ENCODE measurements at places on chromosomes 3 and 15.

GRCh38 chr3:52404391-52404790, 40.5 kb downstream of the SEMA3G start:
- no peak for DNase-seq

DNA sequence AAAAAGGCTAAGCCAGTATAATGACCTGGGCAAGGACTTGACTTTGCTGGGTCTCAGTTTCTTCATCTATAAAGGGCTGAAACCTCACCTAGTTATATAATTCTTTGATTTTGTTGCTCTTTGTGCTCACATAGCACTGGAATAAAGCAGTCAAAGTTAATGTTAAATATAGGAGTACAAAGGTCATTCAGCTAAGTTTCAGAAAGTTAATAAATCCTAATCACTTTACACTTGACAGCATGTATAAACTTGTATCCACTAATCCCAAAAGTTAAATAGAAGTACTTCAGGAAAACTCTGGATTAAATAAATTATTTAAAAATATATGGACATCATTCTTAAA, 33.9 kb downstream of the PLCL2 start:
- no peak for DNase-seq

GRCh38 chr3:146781059-146781458, 175.9 kb upstream of the PLSCR5 start:
- DNase-seq: no peak

DNA sequence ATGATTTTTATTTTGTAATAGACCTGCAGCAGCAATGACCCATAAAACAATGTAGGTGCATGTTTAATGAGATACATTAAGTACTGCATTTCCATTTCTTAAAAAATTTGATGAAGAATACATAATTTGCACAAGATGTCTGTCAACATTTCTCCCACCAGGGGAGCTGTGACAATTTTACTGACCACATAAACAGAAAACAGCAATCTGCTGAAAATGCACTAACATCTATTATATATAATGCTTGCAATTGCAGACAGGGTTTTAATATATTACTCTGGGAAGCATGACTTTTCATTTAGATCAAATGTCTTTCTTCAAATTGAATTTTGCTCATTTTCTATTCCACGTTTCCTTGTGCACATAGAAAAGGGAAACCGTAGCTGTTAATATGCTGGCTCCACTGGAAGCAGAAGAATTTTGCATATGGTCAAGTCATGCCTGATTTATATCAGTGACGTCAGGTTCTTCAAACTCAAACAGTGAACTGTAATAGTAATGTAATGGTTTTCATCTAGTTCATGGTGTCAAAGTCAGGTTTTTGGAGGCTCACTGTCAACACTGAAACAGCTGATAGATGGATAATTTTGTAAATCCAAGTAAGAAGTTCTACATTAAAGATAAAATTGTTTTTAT, 79.8 kb upstream of the IGF1R start:
- no peak for DNase-seq

GRCh38 chr3:104526901-104527401, 839.8 kb upstream of the ALCAM start:
- DNase-seq: no peak

DNA sequence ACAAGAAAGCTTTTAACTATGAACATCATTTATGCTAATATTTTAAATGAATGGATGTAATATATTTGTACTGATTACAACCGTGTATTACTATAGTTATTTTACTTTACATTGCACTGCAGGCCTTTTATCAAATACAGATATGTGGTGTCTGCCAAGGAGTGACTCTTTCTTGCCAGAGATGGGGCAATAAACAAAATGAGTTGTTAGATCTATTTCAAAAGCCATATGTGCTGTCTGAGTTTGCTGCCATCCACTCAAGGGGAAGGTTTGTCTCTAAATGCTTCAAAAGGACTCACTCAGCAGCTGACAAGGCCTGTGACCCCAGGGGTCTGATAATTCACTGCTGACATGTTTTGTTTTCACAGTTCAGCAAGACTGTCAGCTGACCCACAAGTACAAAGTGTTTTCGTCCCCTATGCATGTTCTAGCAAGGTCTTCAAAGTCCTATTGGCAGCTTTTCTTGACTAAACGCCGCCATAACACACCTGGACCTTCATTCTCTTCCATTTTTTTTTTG, 41.3 kb upstream of the ZBED2 start:
- DNase-seq: no peak

DNA sequence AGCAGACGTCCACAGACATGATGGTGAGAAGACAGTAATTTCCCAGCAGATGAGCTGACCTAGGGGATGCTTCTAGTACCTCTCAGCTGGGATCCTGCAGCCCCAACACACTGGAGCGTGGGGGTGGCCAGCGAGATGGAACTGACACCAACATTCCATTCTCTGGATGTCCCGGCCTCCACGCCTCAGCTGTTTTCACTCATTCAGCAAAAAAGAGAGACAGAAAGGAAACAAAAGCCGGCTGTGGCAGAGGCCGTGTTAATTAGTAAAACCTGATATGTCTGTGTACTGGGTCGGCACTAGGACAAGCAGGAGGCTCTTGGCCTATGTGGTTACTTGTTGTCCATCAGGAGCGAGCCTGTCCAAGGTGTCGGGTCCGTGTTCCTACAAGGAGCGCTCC, 82.6 kb upstream of the MYZAP start:
- DNase-seq: no peak

GRCh38 chr3:110267304-110267845, 804.2 kb upstream of the NECTIN3 start:
- no peak for DNase-seq

DNA sequence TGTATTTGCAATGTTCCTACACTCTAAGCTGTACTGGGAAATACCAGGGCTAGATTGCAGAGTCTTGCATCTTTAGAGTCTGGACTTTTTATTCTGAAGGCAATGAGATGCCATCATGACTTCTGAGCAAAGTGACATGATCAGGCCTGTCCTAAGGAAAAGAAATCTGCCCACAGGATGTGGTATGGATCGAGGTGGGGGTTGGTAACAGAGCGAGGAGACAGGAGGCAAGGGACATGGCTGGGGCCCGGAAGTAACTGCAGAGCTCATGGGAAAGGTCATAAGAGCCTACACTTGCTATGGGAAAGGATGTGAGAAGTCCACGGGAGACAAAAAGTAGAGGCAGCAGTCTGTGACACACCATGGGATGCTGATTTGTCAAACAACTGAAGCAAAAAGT, 121.5 kb downstream of the OXNAD1 start:
- no peak for DNase-seq

DNA sequence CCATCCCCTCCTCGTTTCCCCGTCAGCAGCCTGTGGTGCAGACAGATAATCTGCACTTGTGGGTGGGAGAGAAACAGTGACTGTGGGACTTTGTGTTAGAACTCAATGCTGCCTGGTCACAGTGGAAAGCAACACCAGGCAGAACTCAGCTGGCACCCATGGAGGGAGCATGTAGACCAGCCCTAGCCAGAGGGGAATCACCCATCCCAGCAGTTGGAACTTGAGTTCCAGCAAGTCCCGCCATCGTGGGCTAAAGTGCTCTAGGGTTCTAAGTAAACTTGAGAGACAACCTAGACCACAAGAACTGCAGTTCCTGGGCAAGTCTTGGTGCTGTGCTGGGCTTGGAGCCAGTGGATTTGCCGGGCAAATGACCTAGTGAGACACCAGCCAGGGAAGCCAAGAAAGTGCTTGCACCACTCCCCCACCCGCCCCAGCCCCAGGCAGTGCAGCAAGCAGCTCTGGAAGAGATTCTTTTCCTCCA, 24.4 kb downstream of the ISG20 start:
- no peak for DNase-seq

GRCh38 chr15:99209326-99209725, 40.1 kb downstream of the TTC23 start:
- no peak for DNase-seq

DNA sequence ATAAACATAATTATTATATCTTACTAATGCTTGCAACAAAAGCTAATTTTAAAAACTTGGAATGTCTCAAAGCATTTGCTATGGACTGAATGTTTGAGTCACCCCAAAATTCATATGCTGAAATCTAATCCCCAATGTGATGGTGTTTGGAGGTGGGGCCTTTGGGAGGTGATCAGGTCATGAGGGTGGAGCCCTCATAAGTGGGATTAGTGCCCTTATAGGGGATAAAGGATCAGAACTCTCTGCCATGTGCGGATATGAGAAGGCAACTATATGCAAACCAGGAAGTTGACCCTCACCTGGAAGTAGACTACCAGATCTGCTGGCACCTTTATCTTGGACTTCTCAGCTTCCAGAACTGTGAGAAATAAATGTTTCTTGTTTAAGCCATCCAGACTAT, 137.7 kb downstream of the LIPC start:
- no peak for DNase-seq

GRCh38 chr15:99755692-99756409, 22.6 kb upstream of the LYSMD4 start:
- DNase-seq: peak; percentile 53

DNA sequence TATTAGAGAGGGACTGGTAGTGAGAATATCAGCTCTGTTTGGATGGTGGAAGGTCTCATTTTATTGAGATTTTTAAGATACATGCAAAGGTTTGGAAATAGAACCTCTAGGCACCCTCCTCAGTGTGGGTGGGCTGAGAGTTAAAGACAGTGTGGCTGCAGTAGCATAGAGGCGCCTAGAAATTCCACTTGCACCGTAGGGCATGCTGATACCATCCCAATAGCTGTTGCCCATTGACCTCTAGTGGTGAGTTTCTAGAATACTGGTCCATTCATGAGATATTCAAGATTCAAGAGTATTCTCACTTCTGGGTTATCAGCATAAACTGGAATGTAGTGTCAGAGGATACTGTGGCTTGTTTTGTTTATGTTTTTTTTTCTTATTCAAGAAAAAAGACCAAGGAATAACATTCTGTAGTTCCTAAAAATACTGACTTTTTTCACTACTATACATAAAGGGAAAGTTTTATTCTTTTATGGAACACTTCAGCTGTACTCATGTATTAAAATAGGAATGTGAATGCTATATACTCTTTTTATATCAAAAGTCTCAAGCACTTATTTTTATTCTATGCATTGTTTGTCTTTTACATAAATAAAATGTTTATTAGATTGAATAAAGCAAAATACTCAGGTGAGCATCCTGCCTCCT, 87.2 kb downstream of the TGFBR2 start:
- DNase-seq: peak; percentile 68

- no peak for DNase-seq
Observed at GRCh38 chr15:90991587-90992285, 2.6 kb downstream of the PRC1 start.

GRCh38 chr15:77221174-77221573, 150.3 kb upstream of the TSPAN3 start:
- no peak for DNase-seq

DNA sequence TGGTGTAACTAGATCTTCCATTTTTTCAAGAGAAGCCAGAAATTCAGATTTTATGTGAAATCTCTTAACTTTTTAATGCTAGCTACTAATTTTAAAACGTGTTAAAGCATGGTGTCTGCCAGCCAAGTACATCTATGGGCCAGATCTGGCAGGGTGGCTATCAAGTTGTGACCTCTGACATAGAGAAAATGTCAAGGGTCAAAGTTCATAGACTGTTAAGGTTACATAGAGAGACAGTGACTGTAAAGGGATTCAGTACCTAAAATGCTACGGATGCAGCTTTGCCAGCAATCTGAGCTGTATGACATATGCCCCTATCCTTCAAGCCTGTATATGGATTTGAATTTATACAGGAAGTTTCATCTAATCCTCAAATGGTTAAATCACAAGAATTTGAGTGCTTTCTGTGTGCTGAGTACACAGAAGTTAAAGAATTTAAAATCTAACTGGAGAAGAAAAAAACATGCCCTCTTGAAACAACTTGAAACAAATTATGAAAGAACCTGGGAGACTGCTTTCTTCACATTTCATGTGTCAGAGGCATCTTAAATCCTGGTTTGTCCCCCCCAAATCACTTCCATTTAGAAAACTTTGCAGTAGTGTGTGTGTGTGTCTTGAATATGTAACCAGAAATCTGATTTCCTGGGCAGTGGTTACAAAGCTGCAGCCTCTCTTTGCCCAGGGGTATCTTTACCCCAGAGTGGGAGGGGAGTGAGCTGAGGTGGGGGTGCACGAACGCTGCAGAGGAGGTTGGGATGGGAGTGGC, 895 bp upstream of the ARHGAP31 start:
- no peak for DNase-seq

DNA sequence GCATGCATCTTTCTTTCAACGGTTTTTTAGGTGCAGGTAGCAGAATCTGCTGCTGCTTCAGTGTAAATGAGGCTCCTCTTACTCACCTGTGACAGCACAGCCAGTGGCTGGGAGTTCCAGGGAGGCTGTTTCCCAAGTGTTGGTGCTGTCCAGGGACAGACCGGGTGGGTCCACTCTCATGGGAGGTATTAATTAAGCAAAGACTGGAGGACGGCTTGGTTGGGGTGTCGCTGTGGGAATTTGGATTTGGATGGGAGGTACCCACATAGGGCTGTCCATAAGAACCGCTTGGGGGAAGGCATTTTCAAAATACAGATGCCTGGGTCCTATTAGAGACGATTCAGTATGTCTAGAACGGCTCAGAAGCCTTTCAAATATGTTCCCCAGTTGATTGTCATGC, 42.9 kb downstream of the SV2B start:
- DNase-seq: no peak

DNA sequence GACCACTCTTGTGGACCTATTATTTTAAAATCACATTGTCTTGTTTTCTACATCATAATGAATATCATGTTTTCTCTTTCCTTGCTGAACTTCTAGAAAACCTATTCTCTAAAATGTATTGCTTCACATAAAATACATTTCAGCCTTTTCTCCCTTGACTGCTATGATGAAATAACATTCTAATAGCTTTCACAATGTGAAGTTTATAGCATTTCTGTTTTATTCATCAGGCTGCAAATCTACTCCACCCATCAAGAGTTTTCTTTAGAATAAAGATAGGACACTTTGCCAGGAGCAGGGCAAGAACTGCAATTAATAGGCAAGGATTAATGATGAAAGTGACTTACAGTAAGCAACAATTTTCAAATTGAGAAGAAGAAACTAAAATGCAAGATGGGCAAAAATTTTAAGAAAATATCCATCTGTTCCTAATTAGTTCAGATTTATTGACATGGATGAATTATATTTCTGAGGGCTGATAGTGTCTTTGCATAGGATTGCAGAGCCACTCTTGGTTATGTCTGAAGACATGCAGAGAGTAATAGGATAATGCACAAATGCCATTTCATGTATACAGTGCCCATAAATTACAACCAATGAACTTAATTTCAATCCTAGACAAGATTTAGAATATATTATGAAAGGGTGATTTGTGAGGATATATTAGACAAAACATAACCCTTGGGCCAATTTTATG, 21.7 kb downstream of the LEKR1 start:
- DNase-seq: no peak

GRCh38 chr3:124396339-124396950, 333.8 kb upstream of the UMPS start:
- no peak for DNase-seq

- DNase-seq: no peak
Observed at GRCh38 chr15:70976851-70977250, 84.2 kb downstream of the LRRC49 start.

DNA sequence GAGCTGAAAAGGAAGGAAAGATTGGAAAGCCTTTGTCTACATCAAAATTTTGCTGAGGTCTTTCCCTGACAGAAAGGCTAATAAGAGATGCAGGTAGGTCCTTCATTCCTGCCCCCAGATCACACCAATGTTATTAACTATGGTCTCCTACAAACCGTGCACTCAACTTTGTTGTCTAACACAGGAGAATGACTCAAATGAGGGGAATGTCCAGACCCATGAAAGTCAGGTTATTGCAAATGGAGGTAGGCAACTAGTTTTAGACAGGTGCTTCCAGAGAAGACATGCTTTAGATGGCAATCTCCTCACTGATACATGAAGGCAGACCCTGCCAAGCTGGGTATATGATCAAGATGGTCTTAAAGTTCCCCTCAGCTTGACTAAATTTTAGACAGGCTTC, 51.0 kb downstream of the NFKBIZ start:
- DNase-seq: no peak
